Naive thymus-derived CD8-positive, alpha-beta T cell (primary cell): ENCODE measurements at places on chromosomes 3 and 15.
A peak's percentile ranks its signal among the peaks of the same experiment; 100 is the strongest.

- H3K4me3 ChIP-seq = no peak overlapping the region
- DNase-seq = no peak
- no peak overlapping the region for H3K27ac ChIP-seq
Measured at GRCh38 chr3:5275529-5275928, 88.0 kb downstream of the EDEM1 start.

GRCh38 chr15:69486481-69487110 lies 34.0 kb downstream of the RPLP1 start:
- DNase-seq = no peak
- H3K36me3 ChIP-seq = peaks cover 2% of the 10 kb centered on the region
- no peaks in the 10 kb centered on the region for H3K4me1 ChIP-seq
- no peak overlapping the region for H3K27ac ChIP-seq
- no peak overlapping the region for H3K4me3 ChIP-seq

DNA sequence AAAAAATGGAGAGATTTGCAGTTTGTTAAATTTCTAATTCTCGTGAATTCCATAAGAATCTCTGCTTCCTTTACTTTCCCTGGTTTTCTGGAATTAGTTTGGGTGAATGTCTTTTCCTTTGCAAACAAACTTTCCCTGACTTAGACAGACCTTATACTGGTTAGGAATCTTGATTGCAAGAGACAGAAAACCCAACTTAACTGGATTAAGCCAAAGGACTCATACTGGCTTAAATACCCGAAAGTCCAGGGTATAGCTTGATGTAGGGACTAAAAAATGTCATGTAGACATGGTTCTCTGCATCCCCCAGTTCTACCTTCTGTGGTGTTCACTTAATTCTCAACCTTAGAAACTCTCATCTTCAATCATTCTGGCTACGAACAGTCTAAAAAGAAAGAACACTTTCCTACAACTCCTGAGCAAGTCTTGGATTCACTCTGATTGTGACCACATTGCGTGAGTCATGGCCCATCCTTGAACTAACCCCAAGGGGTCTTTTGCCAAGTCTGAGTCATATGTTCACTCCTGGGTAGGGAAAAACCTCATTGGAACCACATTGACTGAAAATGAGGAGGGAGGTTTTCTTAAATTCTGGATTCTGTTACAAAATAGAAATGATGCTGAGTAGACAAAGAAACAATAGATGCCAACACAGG lies 136.0 kb upstream of the DAZL start:
- peaks cover 6% of the 10 kb centered on the region for H3K4me1 ChIP-seq
- peaks cover 2% of the 10 kb centered on the region for H3K36me3 ChIP-seq
- H3K27ac ChIP-seq = no peak overlapping the region
- no peak overlapping the region for H3K4me3 ChIP-seq
- H3K27me3 ChIP-seq = no peaks in the 10 kb centered on the region
- DNase-seq = no peak

DNA sequence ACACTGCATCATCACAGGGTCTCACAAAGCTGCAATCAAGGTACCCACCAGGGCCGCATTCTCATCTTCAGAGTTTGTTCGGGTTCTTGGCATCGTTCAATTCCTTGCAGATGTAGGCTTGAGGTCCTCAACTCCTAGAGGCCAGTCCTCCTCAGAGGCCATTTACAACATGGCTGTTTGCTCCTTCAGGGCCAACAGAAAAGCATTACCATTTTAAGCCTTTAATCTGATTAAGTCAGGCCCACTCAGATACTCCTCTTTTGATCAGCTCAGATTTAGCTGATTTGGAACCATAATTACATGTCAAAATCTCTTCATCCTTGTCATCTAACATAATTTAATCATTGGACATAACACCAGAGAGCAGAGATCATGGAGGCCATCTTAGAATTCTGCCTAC lies 55.4 kb downstream of the BFSP2 start:
- no peaks in the 10 kb centered on the region for H3K4me1 ChIP-seq
- no peak overlapping the region for H3K4me3 ChIP-seq
- no peaks in the 10 kb centered on the region for H3K27me3 ChIP-seq
- no peak for DNase-seq
- H3K27ac ChIP-seq = no peak overlapping the region

DNA sequence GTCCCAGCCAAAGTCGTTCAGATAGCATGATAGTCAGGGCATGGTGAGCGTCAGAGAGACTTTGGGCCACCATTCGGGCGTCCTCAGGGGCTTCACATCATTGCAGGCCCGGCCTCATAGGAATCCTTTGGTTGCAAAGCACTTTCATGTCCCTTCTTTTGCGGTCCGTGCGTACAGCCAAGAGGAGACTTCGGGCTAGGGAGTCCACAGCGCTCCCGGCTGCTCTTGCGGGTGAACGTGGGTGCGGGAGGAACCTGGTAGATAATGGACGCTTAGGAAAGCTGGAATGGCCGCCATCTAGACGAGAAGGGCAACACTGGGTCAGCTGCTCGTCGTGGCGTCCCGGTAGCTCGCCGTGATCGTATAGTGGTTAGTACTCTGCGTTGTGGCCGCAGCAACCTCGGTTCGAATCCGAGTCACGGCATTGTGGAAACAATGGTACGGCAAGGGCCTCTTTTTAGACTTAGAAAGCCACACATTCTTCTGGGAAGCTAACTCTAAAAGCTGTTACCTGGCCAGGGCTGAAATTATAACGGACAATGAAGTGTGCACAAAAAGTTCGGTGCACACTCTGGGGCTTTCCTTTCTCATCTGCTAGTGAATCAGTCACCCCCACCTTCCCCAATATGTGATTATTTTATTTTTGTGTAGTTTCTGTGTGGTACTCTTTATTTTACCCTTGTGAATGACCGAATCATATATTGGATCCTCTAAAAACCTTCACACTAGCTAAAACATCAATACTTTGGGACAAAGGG lies 13.2 kb upstream of the SHF start:
- H3K27me3 ChIP-seq = peaks cover 4% of the 10 kb centered on the region
- H3K27ac ChIP-seq = no peak overlapping the region
- H3K36me3 ChIP-seq = no peaks in the 10 kb centered on the region
- peaks cover 18% of the 10 kb centered on the region for H3K4me1 ChIP-seq

DNA sequence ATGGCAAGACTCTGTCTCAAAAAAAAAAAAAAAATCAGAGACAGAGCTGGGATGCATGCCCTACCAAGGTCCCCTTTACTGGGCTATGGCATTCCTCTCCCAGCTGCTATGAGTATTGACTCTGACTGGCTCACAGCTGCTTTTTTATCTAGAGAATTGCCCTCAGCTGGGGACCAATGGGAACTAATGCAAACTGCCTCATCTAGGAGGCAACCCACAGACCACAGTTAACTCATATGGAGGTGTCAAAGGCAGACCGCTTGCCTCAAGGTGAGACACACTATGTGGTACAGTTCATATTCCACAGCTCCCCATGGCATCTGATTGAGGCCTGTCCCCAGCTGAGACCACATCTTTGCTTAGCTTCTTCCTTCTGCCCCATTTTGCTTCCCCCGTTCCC lies 183.5 kb upstream of the EOMES start:
- peak overlapping the region; percentile 69 for H3K27ac ChIP-seq
- H3K36me3 ChIP-seq = no peaks in the 10 kb centered on the region

DNA sequence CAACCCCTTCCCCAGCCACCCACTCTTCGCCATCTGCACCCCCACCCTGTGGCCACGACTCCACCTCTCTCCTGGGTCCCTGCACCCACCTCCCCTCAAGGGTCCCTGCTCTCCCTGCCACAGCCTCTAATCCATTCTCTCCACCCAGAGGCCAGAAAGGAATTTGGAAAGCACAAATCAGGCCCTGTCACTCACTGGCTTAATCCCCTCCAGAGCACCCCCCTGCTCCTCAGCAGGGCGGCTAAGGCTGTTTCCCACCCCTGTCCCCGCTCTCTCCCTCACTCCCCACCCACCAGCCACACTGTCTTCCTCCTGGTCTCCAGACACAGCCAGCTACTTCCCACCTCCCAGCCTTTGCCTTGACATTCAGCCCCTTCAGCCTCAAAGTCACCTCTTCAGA lies 150.0 kb upstream of the LINGO1 start:
- H3K36me3 ChIP-seq = no peaks in the 10 kb centered on the region
- no peak overlapping the region for H3K27ac ChIP-seq
- peaks cover under 1% of the 10 kb centered on the region for H3K4me1 ChIP-seq
- DNase-seq = no peak
- no peak overlapping the region for H3K4me3 ChIP-seq

DNA sequence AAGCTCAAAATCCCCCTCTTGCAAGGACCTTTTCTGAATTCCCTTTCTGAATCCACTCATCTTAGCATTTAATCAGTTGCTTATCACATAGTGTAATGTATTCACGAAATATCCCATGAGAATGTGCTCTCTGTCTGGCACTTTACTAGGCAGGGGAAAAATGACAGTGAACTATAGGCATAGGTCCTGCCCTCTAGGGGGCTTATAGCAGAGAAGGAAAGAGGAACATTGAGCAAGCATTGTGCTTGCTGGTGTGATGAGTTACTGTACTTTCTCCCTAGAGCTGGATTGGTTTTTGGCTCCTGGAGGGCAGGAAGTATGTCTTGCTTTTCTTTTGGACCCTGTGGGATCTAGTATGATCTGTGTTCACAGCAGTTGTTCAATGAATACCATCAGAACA lies 26.5 kb downstream of the DUOX2 start:
- H3K27ac ChIP-seq = no peak overlapping the region
- no peak for DNase-seq
- H3K4me1 ChIP-seq = no peaks in the 10 kb centered on the region
- H3K36me3 ChIP-seq = no peaks in the 10 kb centered on the region
- H3K27me3 ChIP-seq = peaks cover 32% of the 10 kb centered on the region

- no peak overlapping the region for H3K4me3 ChIP-seq
- no peak overlapping the region for H3K27ac ChIP-seq
- peaks cover 7% of the 10 kb centered on the region for H3K4me1 ChIP-seq
- H3K36me3 ChIP-seq = no peaks in the 10 kb centered on the region
- DNase-seq = no peak
Measured at GRCh38 chr15:60757831-60758570, 279.1 kb upstream of the ICE2 start.

DNA sequence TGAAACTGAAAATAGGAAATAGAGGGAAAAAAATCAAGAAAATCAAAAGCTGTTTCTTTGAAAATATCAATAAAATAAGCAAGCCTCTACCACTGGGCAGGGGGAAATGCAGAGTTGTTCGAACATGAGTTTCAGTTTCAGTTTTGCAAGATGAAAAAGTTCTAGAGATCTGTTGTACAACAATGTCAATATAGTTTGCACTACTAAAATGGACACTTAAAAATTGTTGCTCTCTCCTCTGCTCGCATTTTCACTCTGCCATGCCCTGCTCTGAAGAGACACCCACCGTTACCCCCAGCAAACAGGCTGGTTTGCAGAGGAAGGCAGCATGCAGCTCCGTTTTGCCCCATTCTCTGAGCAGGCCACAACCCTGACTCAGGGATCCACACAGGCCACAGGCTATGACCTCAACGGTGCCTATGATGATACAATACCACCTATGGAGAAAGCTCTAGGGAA lies 64.5 kb downstream of the ZNF148 start:
- peak overlapping the region; percentile 86 for H3K4me3 ChIP-seq
- no peaks in the 10 kb centered on the region for H3K27me3 ChIP-seq
- DNase-seq = peak; percentile 55
- no peaks in the 10 kb centered on the region for H3K36me3 ChIP-seq
- peak overlapping the region; percentile 4 for H3K27ac ChIP-seq

DNA sequence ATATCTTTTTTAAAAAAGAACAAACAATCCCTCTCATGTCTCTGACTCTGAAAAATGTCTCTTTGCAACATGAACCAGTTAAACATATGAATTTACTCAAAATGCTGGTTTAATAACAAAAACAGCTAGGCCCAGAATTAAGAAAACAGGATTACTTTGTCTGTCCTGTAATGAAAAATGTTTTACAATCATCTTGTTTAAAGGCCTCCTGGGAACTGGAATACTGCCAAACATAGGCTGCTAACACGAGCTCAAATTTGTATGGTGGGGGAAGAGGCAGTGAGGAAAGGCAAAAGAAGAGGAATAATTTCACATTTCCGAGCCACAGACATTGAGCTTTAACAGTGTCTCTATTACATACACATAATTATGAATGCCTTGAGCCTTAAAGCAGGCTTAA lies 61.7 kb upstream of the PPIB start:
- peaks cover 15% of the 10 kb centered on the region for H3K4me1 ChIP-seq
- peaks cover 10% of the 10 kb centered on the region for H3K36me3 ChIP-seq
- no peaks in the 10 kb centered on the region for H3K27me3 ChIP-seq
- no peak overlapping the region for H3K27ac ChIP-seq
- H3K4me3 ChIP-seq = no peak overlapping the region

GRCh38 chr15:88918738-88919137 lies 5.6 kb upstream of the MFGE8 start:
- no peak for DNase-seq
- no peak overlapping the region for H3K4me3 ChIP-seq
- H3K4me1 ChIP-seq = peaks cover under 1% of the 10 kb centered on the region
- H3K27me3 ChIP-seq = peaks cover 9% of the 10 kb centered on the region
- no peaks in the 10 kb centered on the region for H3K36me3 ChIP-seq

GRCh38 chr15:98800437-98801233 lies 152.3 kb downstream of the IGF1R start:
- no peaks in the 10 kb centered on the region for H3K27me3 ChIP-seq
- H3K4me3 ChIP-seq = peak overlapping the region; percentile 78
- H3K36me3 ChIP-seq = peaks cover 7% of the 10 kb centered on the region
- no peak for DNase-seq

DNA sequence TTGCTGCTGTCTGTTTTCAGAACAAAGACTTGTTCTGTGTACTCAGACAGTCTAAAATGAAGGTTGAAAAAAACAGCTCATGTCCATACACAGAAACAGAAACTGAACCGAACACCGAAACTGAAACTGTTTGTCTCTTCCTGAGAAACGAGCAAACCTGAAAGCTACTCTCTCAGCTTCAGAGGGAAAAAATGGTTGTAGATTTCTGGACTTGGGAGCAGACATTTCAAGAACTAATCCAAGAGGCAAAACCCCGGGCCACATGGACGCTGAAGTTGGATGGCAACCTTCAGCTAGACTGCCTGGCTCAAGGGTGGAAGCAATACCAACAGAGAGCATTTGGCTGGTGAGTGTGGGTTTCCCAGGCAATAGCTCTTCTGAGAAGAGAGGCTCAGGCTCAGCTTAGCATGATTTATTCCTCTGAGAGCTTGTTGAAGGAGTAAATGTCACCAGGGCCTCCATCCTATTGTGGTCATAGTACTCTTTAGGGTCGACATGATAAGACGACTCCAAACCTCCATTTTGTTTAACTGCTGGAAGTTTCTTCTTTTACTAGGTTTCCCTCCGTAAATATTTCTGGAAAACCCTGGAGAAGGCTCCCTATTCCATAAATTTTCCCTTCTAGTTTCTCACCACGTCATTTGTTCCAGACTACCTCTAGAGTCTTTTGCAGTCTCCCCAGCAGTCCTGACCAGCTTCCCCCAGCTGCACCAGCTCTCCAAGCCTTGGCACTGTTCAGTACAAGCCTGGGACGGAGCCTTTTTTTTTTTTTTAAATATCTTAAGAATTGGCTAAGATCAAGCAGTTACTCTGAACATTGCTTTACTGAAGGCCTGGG lies at the start of gene RTP4:
RTP4 (plus strand) TSS at position 135 of the 838 bp plus-strand sequence; CDS start at position 192, 57 bp downstream.
- DNase-seq = peak; percentile 47
- peak within 1 kb of the TSS; percentile 98 for H3K4me3 ChIP-seq

GRCh38 chr15:39242345-39242744 lies 338.5 kb upstream of the THBS1 start:
- H3K36me3 ChIP-seq = no peaks in the 10 kb centered on the region
- peaks cover 3% of the 10 kb centered on the region for H3K27me3 ChIP-seq
- H3K4me1 ChIP-seq = no peaks in the 10 kb centered on the region
- no peak overlapping the region for H3K4me3 ChIP-seq
- DNase-seq = no peak
- no peak overlapping the region for H3K27ac ChIP-seq
